AML-193 (cell line): ENCODE measurements at places on chromosomes 11 and 22.
A peak's percentile ranks its signal among the peaks of the same experiment; 100 is the strongest.

DNA sequence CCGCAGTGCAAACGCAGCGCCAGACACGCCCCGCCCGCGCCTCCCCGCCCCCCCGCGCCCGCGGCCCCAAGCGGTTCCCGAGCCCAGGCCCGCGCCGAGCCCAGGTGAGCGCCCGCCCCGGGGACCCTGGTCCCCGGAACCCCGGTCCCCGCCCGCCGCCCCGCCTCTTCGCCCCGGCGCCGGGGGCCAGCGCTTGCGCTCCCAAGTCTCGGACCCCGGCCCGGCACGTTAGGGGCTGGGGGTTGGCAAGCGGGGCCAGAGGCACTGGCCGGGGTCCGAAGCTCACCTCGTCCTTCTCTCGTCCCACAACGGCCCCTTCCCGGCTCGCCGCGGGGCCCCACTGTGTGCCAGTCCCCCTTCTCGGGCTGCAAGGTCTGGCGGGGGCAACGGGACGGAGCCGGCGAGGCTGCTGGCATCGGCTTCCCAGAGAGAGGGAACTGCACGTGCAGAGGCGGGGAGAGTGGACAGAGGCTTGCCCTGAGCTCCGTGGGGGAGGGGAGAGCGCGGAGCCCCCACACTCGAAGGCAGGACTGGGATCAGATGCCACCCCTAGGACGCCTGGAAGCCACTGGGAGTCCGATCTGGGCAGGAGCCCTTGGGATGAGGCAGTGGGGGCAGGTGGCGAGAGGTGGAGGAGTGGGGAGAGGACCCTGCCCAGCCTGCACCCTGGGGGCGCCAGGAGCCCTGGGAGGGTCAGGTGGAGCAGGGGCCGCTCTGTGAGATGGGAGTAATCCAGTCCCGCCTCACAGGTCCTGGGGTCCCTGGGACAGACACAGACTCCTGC, 1.8 kb upstream of the AIFM3 start:
- DNase-seq: no peak

DNA sequence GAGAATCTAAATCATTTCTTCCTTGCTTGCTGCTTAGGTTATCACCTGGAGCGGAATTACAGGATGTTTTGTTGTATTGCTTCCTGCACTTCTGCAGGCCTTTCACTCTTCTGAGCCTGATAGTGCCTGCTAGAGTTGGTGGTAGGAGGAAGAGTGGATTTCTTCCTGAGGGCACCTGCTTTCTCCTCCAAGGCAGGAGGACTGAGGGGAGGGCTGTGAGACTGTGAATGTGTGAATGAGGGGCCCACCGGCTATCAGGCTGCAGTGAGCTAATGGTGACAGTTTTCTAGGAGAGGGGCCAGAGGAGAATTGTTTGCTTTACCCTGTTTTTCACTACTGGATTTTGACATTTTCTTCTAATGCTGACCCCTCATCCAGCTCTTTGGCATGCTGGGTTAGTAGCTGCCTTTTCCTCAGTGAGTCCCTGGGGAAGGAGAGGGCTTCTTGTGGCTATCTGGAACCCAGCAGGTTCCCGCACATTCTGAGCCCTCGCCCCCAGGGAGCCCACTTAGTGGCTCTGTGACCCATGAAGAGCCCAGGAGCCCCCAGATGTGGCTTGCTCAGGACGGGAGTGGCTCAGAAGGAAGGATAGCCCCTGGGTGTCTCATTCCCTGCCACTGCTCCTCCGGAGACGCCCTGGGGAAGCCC, 39.1 kb downstream of the DIXDC1 start:
- DNase-seq: no peak

GRCh38 chr11:110046775-110047380, 46.3 kb upstream of the ZC3H12C start:
- no peak for DNase-seq

- no peak for DNase-seq
Measured at GRCh38 chr11:119739021-119739703, 10.2 kb upstream of the NECTIN1 start.

DNA sequence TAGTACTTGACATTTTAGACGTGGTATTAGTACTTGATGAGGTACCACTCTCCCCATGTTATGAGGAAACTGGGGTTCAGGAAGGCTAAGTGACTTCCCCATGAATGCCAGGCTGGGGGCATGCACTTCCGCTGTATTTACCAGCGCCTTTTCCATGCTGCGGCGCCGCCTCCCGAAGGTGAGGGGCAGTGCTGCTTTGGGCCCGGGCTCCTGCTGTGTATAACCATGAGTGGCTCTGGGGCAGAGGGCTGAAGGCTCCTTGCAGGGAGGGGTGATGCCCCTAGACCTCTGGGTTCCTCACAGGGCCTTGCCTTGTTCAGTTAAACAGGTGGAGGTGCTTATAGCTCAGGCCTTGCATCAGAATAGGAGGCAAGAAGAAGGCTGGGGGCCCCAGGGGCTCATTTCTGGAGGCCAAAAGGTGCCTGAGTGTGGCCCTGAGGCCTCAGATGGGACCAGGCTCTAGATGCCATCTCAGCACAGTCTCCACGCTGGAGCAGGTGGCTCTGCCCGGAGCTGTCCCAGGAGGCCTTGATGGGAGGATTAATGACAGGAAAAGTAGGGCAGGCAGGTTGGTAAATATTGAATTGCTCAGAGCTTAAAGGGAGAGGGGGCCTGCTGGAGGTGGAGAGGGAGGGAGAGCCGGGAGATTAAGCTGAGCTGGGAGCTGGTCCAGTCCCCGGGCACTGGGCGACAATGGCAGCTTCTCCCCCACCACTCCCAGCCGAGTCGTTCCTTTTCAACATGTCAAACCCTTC, 129.6 kb downstream of the CEP164 start:
- no peak for DNase-seq

DNA sequence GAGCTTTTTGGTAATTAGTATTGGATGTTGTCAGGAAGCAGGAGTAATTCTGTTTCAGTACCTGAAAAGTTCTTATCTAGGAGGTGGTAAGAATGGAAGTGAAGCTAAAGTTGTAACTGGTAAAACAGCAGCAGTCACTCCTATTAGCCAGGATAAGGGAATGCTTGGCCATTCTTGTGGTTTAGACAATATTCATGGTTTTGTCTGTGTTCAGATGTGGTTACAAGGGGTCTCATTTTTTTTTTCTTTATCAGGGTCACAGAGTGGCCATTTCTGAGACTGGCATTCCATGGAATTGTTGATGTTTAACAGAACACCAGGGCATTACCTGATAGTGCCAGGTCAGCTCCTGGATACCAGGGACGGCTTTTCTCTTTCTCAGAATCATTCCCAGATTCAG, 23.8 kb downstream of the TAF1D start:
- no peak for DNase-seq

DNA sequence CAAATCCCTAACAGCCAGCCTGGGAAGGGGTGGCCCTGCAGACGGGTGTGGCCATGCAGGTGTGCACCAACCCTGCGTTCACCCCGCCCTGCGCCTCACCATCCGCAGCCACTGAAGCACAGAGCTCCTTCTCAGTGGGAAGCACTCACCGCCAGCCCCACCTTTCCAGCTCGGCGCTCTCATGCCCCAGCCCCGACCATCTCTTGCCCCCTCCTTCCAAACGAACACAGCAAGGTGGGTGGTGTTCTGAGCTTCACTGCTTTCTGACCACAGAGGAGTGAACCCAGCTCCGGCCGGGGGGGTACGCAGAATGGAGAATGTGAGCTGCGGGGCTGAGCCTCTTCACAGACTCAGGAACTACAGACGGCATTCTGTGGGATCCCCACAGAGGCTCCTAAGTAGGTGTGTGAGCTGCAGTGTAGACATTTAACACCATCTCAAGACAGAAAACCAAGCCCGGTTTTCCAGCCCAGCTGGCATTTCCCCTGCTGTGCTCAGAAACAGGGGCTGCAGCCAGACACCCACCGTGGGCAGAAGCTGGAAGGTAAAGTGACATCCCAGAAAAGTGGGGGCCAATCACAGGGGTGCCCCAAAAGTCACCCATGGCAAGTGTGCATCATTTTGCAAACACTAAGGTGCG, 88.4 kb upstream of the RTL6 start:
- no peak for DNase-seq

DNA sequence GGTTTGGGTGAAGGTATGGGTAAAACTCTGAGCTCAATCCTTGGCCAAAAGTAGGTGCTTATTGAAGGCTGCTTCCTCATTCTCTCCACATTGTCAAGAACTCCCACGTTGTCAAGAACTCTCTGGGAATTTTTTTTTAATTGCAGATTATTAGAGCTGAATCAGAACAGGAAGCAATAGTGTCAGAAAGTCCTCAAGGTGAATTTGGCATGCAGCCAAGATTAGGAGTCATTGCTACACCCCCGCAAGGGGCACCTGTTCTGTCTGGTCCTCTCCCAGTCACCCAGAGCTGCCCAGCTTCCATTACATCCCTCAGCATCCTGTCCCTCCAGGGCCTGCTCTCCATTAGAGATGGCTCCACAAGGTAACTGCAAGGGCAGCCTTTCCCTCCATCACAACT, 996.5 kb downstream of the OPCML start:
- no peak for DNase-seq

- DNase-seq: no peak
Measured at GRCh38 chr22:23233752-23234408, 53.6 kb downstream of the BCR start.

DNA sequence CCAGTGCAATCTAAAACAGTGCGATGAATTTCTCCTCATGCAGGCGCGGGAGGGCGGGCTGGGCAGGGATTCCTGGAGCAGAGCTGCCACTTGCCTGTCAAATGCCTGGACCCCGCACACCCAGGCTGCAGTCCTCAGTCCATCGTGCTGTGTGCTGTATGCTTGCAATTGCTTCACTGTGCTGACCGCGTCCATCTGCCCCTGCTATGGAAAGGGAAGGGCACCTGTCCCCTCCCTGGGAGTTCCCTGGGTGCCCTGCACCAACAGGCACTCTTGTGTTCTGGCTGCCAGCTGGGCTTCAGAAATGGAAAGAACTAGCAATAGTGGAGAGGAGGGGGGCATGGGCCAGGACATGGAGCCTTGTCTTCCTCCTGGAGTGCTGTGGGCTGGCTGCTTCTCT, 185.4 kb upstream of the B3GAT1 start:
- no peak for DNase-seq

GRCh38 chr11:83895516-83895915, 609.3 kb upstream of the CCDC90B start:
- no peak for DNase-seq

GRCh38 chr11:43788421-43788820, 92.2 kb upstream of the ALKBH3 start:
- peak; percentile 66 for DNase-seq
